Putamen (tissue), 1 donor: ENCODE measurements at places on chromosomes 11 and 22.
A peak's percentile ranks its signal among the peaks of the same experiment; 100 is the strongest.

- no peak for DNase-seq
Measured at GRCh38 chr11:20444535-20444934, 57.0 kb downstream of the PRMT3 start.

DNA sequence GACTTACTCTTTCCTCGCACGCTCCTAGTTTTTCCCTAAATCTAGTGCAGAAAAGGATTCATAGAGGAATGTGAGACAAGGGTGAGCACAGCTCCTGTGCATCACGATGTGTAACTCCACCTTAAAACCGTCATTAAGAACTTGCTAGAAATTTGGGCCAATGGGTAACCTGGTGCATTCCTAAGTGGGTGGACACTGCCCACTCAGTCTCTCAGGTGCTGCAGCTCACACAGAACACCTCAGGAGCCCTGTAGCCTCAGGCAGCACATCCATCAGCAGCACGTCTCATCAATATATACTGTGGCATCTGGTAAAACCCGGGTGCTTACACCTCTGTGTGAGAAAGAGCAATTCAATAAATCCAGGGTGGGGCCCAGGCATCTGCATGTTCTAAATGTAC lies 12.4 kb downstream of the POU2AF3 start:
- DNase-seq, result no peak

GRCh38 chr11:59755701-59756557 lies 753 bp downstream of the STX3 start:
- DNase-seq, result peak; percentile 49

- DNase-seq, result no peak
Measured at GRCh38 chr22:36443198-36443770, 38.2 kb downstream of the TXN2 start.

- DNase-seq, result no peak
Measured at GRCh38 chr22:33811686-33812085, 108.6 kb downstream of the LARGE1 start.

DNA sequence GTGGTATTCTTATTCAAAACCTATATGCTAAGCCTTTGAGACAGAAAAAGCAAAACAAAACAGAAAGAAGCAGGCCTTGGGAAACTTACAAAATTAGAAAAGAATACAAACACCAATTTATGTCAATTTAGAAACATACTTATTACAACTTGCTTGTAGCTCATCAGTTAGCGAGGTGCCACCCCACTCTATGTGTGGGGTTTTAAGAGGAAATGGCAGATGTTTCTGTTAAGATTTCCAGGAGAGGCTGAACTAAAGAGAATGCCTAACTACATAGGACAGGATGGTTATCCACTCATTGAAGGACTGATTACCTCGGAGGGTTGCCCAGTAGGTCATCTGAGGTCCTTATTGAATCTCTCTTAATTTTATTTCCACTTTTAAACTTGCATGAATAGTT lies 302.0 kb downstream of the ETS1 start:
- DNase-seq, result no peak
